ENCODE measurements at places on chromosomes 11 and 22. TPM values are rescaled to one million over a fixed set of nuclear protein-coding genes. Genes with fewer than 3 reads are reported as not detected.

The C22orf23 gene
- 0.38 TPM for total RNA-seq

The STX3 gene
- 47.9 TPM for total RNA-seq

The SC5D gene
- total RNA-seq = 138 TPM

The CNTN5 gene
- total RNA-seq = not detected

The CREB3L1 gene
- 4.5 TPM for total RNA-seq

- no peak for DNase-seq
These were observed 41.4 kb downstream of the NAT10 start for GRCh38 chr11:34146866-34147265.

GRCh38 chr22:46224044-46224897 lies 25.8 kb downstream of the CDPF1 start:
- no peak for DNase-seq

DNA sequence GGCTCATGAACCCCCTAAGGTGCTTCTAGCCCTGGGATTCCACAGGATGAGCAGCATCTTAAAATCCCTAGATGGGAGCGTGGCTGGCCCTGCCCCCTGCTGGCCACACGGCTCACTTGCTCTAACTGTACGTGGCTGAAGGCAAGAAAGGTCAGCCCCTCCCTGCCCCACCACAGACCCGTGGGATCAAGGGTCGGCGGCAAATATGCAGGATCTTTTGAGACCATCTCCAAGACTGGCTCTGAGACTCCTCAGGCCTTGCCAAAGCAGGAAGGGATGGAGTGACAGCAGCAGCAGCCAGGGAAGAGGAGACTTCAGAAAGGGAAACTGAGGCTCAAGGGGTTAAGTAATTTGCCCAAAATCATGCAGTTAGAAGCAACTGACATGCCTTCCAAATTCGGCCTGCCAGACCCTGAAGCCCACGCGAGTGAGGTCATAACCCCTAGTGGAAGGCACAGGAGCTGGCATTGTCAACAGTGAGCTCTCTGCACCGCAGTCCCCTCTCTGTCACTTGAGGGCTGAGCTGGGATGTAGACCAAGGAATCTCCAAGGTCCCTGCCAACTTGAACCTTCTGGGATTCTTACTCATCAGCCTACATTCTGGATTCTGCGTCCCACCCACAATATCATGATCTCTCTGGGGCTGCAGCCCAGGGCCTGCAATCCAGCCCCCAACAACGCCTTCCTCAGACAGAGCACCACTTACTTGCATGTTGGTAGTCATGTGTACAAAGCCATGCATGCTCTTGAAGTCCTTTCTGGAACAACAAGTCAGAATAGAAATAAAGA lies 31.4 kb downstream of the CREB3L1 start:
- peak; percentile 94 for DNase-seq

- DNase-seq = no peak
These were observed 2.5 kb downstream of the MRGPRG start for GRCh38 chr11:3216027-3216525.

GRCh38 chr11:112522536-112522935 lies 261.9 kb upstream of the PLET1 start:
- DNase-seq = no peak

DNA sequence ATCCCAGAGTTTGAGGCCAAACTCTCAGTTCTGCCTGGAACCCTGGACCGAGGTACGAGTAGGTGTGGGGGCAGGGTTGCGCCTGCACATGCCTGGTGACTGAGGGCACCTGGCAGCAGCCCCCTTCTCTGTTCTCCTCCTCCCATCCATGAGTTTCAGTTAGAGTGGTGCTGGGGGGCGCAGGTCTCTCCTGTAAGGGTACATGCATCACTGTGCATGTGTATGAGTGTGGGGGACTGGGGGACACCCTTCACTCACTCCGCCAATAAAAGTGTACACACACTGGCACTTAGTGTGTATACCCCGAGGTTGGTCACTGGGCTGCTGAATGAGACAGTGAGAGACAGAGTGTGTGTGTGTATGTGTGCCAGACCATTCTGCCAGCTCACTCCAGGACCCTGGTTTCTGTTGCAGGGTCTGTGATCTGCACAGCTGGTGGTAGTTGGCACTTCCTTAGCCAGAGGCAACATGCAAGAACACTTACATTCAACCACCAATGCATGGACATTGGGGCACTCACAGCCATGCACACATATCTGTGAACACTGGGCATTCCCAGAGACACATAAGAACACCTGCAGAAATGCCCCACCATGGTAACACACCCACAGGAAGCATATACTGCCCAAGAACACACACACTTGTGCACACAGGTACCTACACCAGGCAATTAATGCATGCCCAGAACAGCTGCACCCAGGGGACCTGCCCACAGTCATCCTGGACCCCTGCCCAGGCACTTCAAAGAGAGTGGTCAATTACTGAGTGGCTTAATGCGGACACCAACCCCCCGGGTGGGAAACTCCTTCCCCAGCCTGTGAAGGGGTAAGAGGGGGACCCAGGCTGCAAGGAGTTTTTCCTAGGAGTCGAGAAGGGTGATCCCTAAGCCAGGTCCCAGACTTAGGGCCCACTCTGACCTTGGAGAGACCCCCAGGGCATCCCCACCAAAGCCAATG lies 1.2 kb upstream of the NRXN2 start:
- no peak for DNase-seq

DNA sequence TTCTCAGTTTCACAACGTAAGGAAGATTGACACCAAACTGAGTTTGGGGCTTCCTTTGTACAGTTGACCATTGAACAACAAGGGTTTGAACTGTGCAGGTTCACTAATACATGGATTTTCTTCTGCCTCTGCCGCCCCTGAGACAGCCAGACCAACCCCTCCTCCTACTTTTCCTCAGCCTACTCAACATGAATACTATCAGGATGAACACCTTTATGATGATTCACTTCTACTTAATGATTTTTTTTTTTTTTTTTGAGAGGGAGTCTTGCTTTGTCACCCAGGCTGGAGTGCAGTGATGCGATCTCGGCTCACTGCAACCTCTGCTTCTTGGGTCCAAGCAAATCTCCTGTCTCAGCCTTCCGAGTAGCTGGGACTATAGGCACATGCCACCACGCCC lies 14.6 kb downstream of the RBM4 start:
- DNase-seq = no peak

DNA sequence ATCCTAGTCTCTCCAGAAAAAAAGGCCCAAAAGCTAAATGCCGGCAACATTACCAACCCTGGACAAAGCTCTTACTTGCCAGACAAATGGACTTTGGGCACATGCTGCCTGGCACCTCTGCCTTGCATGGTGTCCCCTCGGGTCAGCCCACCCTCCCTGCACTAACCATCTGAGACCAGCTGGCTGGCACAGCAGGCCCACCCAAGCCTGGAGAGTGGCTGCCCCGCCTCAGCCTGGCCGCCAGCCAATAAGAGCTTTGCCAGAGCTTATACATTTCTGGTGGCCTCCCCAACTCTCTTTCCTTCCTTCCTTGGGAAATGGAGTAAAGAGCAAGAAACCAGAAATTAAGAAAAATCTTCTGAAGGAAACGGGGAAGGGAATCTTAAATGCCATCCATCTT lies 24.5 kb downstream of the MCHR1 start:
- no peak for DNase-seq

DNA sequence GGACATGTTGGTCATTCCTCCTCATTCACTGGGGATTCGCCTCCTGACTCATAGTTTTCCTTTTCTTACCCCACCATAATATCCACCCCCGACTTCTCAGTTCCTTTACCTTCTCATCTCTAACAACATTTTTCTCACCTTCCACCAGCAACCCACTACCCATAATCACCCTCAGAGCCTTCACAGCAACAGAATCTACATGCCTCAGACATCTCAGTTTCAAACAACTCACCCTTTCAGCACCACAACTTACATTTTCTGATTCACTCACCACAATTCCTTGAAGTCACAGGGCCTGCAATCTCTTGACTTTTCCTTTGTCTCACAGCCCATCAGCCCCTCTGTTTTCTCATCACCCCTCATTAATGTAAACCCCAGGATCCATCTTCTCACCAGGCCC lies 2.3 kb upstream of the MTNR1B start:
- no peak for DNase-seq

DNA sequence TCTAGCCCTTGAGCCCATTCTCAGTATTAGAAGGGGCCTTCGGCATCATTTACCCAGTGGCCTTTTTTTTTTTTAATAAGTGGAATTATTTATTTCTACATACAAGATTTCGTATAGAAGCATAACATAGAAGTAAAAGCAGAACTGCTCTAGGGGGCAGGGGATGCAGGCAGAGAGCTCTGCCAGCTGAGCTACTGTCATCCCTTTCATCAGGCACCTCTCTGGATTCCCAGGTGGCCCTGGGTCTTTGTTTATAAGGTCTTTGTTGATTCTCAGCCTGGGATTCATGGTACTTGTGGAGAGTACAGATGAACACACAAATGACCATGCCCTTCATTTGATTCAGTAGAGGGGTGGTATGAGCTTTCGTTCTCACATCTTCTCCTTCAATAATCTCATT lies 66.4 kb downstream of the GAB2 start:
- DNase-seq = peak; percentile 22

DNA sequence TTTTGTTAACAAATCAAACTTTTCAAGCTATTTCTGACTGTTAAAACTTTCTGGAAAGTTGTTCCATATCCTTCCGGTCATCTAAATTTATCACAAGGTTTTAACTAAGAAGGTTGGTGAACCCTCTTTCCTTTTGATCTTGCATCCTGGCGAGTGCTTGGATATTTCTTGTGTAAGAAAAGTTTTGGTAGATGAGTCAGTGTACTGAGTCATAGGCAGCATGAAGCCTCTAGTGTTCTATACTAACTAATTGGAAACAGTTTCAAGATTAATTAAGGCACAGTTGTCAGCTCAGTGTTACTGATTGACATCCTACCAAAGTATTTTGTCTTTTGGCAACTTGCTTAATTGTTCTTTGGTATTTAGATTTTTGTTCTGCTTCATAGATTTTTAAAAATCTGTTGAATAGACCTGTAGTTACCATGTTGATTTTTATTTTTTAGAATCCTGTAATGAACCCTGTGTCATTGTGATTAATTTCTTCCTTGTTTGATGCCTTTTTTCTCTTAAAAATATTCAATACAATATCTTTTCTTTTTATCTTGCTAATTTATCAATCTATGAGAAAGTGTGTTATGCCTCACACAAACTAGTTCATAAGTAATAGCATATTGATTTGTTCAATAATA lies 38.0 kb downstream of the METTL15 start:
- DNase-seq = no peak

GRCh38 chr22:49240472-49240871 lies 587.2 kb downstream of the BRD1 start:
- no peak for DNase-seq

DNA sequence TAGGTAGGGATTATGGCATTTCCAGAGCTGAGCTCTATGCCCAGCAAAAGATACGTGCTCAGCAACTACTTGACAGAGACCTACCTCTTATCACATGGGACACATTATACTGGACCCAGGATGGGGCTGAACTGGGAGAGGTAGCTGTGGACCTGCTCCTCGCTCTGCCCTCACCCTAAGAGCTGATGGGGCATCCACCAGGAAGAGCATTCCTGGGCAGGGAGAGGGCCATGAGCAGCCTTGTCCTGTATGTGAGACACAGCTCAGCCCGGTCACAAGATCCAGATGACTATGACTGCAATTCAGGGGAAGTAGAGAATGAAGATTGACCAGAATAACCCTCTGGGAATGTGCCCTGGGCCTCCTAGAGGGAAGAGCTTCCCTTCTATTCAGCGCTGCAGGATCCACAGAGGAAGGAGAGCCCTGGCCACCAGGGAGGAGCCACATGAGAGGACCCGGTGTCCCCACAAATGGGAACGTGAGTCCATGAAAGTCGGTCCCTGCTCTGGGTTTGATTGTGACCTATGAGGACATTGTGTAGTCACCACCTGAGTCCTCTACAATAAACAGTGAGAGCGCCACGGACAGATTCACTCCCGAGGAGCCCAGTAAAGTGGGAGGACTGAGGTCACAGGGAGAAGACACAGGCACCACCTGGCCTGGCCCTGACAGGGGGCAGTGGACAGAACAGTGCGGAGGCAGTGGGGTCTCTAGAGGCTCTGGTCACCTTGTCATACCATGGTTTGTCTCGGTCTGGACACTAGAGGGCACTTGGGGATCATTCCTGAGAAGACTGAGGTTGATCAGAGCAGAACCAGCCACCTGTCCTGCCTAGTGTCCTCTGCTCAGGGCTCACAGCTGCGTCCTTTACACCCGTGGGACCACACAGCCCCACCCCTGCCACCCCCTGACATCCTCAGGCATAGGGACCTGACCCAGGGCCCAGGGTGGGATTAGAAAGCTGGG lies 99.5 kb downstream of the ZNF280B start:
- peak; percentile 74 for DNase-seq

- DNase-seq = peak; percentile 86
These were observed 132.0 kb downstream of the ELP4 start for GRCh38 chr11:31641477-31642062.

- DNase-seq = no peak
These were observed 12.3 kb downstream of the PRR33 start for GRCh38 chr11:1879342-1879940.

GRCh38 chr11:100637706-100638105 lies 49.4 kb upstream of the ARHGAP42 start:
- DNase-seq = no peak

GRCh38 chr11:16392616-16393015 lies 36.3 kb upstream of the SOX6 start:
- no peak for DNase-seq

DNA sequence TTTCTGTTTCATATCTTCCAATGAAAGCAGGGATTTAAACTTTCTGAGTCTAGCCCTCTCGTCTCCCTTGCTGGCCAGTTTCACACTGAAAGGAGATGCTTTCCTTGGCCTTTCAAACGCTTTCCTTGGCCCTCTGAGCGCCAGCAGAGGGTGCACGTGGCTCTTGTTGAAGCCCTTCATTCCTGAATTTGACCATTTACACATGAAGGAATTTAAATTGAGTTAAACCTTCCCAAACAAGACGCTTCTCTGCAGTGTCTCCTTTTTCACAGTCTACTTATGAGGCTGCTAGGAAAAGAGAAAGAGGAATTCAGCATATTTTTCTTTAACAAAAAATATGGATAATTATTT lies 21.6 kb downstream of the NNMT start:
- peak; percentile 92 for DNase-seq

DNA sequence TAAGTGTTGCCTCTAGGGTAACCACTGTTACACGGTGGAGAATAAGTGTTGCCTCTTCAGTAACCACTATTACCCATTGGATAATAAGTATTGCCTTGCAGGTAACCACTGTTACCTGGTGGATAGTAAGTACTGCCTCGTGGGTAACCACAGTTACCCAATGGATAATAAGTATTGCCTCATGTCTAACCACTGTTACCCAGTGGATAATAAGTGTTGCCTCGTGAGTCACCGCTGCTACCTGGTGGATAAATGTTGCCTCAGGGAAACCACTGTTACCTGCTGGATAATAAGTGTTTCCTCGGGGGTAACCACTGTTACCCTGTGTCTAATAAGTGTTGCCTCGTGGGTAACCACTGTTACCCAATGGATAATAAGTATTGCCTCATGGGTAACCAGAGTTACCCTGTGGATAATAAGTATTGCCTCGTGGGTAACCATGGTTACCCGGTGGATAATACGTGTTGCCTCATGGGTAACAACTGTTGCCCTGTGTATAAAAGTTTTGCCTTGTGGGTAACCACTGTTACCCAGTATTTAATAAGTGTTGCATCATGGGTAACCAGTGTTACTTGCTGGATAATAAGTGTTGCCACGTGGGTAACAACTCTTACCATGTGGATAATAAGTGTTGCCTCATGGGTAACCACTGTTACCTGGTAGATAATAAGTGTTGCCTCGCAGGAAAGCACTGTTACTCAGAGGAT lies 12.3 kb upstream of the NXPE4 start:
- DNase-seq = no peak

Measured in GM23338 (cell line).